Endothelial cell of umbilical vein (primary cell): ENCODE measurements at places on chromosomes 1 and 21.

- no peaks in the 10 kb centered on the region for H3K27me3 ChIP-seq
- H3K36me3 ChIP-seq, result no peaks in the 10 kb centered on the region
- no peak overlapping the region for H3K4me3 ChIP-seq
- DNase-seq, result no peak
- H3K4me1 ChIP-seq, result no peaks in the 10 kb centered on the region
- H3K27ac ChIP-seq, result no peak overlapping the region
Measured at GRCh38 chr1:66478116-66478515, 55.8 kb upstream of the SGIP1 start.

DNA sequence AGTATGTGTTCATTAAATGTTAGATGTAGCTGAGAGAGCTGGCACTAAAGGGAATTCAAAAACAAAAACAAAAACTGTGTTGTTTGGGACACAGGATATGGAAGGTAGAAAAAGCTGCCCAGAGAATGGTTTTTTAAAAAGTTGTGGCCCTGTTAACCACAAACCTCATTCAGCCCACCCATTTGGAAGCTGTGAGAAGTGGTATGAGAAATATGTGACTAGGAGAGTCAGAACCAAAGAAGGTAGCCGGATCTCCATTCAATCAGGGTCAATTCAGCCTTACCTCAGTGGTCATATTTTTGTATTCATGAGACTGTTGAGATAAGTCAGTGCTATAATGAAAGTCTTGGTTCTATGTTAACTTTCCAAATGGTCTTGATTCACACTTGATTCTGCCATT, 29.8 kb upstream of the CACYBP start:
- no peak overlapping the region for H3K4me3 ChIP-seq
- H3K27me3 ChIP-seq, result no peaks in the 10 kb centered on the region
- peaks cover 28% of the 10 kb centered on the region for H3K4me1 ChIP-seq

DNA sequence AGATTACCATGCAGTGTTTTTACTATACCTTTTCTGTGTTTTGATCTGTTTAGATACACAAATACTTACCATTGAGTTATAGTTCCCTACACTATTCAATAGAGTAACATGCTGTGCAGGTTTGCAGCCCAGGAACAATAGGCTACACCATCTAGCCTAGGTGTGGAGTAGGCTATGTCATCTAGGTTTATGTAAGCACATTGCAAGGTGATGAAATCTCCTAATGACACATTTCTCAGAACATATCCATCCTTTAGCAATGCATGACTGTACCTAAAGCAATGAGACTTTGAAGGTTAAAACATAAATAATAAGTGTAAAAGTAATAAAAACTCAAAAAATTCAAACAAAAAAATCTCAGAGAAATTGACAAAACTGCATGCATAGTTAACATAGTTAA, 358.6 kb downstream of the USH2A start:
- no peaks in the 10 kb centered on the region for H3K36me3 ChIP-seq
- H3K4me1 ChIP-seq, result no peaks in the 10 kb centered on the region
- H3K27ac ChIP-seq, result no peak overlapping the region
- H3K4me3 ChIP-seq, result no peak overlapping the region
- DNase-seq, result no peak
- H3K27me3 ChIP-seq, result no peaks in the 10 kb centered on the region

- H3K27ac ChIP-seq, result peak overlapping the region; percentile 62
- peak; percentile 59 for DNase-seq
- H3K27me3 ChIP-seq, result no peaks in the 10 kb centered on the region
- peak overlapping the region; percentile 85 for H3K4me3 ChIP-seq
- H3K4me1 ChIP-seq, result peaks cover 58% of the 10 kb centered on the region
- no peaks in the 10 kb centered on the region for H3K36me3 ChIP-seq
Measured at GRCh38 chr1:203627851-203628200, 1.2 kb downstream of the ATP2B4 start.

GRCh38 chr1:225950905-225951497, 10.0 kb upstream of the LEFTY2 start:
- H3K4me3 ChIP-seq, result no peak overlapping the region
- H3K27me3 ChIP-seq, result peaks cover 8% of the 10 kb centered on the region
- DNase-seq, result no peak
- no peaks in the 10 kb centered on the region for H3K4me1 ChIP-seq
- H3K27ac ChIP-seq, result no peak overlapping the region
- H3K36me3 ChIP-seq, result no peaks in the 10 kb centered on the region
